DMS79 (cell line): ENCODE measurements at places on chromosomes 13 and 19.
A peak's percentile ranks its signal among the peaks of the same experiment; 100 is the strongest.

DNA sequence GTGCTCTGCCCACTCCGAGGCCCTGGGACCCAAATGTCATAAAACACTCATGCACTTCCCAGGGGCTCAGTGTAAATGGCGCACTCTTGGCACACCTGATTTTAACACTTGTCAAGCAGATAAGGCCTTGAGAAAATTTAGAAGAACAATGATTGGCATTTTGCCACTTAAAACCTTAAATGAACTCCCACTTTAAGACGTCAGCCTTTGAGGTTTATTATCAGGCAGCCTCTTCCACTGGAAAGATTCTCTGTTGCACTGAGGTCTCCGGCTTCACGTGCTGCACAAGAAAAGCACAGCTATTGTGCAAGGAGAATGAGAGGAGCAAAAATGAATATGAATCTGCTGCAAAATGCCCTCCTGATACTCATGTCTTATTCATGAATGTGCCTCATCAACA, 38.5 kb upstream of the ATP11A start:
- no peak for DNase-seq

- DNase-seq, result peak; percentile 38
These were observed 18.1 kb downstream of the N4BP2L1 start for GRCh38 chr13:32409561-32410421.

DNA sequence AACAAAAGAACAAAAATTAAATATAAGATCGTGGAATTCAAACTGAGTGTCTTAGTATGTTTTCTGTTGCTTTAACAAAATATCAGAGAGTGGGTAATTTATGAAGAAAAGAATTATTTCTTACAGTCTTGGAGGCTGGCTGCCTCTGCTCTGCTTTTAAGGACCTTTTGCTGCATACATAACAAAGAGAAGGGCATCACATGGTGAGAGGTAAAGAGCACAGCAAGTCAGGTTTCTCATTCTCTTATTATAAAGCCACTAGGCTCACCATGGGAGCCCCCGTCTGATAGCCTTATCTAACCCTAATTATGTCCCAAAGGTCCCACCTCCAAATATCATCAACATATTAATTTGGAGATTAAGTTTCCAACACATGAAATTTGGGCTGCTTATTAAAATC, 231.3 kb downstream of the SLITRK6 start:
- no peak for DNase-seq

DNA sequence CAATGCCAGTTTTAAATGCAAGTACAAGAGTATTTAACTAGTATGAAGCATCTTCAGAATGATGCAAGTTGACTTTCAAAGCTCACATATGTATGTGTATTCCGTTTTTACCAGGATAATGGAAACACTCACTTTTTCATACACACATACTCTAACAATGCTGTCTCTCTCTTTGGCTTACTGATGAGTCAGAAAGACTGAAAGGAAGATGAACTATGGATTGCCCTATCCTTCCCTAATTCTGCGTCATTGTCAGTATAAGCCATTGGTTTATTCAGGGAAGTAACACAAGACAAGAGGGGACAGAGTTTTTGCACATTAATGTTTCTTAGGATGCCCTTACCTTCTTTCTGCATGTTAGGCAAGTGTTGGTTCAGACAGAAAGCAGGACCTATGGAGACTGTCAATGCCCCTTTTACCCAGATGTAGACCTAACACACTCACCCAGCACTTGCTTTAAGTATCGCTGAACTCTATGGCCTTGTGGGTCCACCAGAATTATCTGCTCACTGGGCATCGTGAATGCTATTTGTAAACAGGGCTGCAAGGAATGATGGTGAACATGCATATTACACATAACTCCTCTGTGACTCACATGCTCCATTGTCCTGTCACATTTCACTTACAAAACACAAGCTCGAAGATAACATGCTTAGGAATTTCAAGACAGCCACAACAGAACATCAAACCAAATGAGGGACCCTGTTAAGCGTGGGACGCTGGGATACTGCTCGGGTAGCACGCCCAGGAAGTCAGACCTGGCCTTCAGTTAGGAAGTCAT, 10.0 kb upstream of the OXGR1 start:
- DNase-seq, result no peak

DNA sequence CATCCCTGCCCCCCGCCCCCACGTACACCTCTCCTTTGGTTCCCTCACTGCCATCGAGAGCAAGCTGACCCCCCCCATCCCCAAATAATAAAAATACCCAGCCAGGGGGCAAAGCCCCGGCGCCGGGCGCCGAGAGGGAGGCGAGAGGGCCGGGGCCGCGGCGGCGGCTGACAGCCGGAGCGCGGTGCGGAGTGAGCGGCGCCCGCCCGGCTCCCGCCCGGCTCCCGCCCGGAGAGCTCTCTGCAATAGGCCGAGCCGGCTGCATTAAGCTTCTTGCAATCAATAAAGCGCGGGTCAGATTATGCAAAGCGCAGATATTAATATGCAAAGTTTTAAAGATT, 40.9 kb downstream of the DEDD2 start:
- peak; percentile 51 for DNase-seq

DNA sequence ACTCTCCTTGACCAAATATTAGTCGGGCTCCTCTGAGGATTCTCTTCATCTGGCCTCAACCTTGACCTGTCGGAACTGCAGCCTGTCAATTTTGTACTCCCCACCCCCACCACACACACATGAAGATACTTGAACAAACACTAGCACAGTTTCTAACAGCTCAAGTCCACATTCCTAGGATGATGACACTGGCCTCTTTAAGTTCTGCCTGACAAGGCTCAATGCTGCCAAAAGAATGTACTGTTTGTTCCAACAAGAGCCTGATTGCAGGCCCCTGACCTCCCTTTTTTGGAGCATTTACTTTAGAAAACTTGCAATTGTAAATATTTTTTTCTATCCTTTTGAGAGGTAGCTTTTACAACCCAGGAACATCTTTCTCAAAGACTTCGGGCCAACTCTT, 169.2 kb upstream of the IRS2 start:
- DNase-seq, result no peak

DNA sequence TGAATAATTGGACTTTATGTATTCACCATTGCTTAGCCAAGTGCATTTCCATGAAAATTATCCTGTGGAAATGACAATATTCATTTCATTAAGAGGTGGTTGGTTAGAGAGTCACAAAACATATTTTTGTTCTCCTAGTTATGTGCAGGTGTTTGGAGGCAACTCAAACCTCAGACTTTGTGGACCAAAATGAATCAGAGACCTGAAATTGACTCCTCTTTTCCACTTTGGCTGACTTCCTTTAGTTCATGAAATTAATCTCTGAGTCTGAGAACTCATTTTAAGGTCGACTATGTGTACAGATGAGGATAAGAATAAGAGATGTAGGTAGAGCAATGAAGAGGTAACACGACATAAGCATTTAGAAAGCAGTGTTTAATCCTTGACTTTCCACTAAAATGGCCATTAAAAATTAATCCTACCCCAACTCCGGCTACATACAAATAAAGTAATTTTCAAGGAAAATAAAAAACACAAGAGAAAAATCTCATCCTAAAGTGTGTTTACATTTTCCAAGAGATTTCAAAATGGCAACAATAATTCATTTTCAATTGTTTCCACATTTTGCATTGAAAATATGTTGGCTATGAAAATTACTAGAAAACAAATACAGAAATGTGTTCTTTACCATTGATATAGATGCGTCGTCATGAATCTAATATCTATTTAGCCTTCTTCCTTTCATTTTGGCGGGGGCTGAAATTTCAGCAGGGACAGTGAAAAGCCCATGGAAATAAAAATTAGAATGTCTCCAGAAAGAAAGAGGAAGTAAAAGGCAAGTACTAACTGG, 185.4 kb upstream of the CSNK1A1L start:
- DNase-seq, result no peak

GRCh38 chr13:51541809-51542258, 42.4 kb upstream of the WDFY2 start:
- DNase-seq, result no peak

GRCh38 chr13:108437496-108437895, 168.0 kb downstream of the TNFSF13B start:
- no peak for DNase-seq

DNA sequence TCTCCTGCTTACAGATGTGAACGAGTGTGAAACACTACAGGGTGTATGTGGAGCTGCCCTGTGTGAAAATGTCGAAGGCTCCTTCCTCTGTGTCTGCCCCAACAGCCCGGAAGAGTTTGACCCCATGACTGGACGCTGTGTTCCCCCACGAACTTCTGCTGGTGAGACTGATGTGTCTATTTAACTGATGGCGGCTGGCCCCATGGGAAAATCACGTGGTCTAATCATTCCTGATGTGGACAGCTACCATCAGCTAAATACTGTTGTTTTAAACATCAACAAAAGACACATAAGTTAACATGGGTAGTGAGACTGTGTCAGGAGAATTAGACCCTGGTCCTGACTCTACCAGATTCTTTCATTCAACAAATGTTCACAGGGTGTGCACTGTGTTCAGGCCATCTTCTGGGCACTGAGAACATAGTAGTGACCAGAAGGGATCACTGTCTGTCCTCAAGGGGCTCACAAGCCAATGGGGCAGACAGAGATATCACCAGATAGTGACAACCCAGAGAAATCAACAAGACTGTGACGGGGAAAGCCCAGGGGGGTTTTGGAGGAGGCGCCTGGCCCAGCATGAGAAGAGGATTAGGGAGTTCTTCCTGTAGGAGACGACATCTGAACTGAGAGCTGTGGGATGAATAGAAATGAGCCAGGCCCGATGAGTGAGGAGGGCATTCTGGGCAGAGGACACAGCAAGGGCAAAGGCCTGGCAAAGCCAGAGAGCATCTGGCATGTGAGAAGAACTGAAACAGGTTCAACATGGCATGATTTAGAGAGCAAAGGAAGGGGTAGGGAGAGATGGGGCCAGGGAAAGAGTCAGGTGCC, 18.4 kb downstream of the LTBP4 start:
- DNase-seq, result no peak

DNA sequence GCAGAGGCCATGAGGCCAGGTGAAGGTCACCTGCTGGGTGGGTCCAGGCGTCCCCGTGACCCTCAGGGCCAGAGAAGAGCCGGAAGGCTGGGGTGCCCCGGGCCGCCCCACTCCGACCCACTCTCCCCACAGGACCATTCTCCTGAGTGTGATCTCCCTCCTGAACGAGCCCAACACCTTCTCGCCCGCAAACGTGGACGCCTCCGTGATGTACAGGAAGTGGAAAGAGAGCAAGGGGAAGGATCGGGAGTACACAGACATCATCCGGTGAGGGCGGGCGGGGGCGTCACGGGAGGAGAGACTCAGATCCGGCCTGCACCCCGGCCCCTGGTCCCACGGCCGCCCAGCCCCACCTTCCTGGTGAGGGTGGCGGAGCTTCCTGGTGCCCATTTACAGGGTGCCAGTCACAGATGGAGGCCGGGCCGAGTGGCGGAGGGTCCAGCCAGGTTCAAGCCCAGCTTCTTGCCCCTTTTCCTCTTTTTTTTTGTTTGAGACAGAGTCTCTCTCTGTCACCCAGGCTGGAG, 5.4 kb downstream of the CDC34 start:
- no peak for DNase-seq

- DNase-seq, result no peak
These were observed 3.4 kb downstream of the TRAPPC2B start for GRCh38 chr19:57366776-57367175.

DNA sequence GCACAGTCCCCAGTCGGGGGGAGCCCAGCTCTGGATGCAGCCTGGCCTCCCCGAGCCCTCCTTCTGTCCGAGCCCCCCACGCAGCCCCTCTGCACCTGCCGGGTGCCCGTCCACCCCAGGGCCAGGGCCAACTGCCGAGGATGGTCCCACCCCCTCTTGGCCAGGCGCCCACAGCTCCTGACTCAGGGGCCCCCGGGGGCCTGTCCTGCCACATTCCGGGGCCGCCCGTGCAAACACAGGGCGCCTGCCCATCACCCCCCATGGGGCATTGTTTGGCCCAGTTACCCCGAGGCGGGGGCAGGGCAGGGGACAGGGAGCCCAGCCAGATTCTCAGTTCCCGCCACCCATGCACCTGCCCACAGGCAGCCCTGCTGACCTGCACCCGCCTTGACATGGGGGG, 5.3 kb upstream of the TCF3 start:
- DNase-seq, result no peak

DNA sequence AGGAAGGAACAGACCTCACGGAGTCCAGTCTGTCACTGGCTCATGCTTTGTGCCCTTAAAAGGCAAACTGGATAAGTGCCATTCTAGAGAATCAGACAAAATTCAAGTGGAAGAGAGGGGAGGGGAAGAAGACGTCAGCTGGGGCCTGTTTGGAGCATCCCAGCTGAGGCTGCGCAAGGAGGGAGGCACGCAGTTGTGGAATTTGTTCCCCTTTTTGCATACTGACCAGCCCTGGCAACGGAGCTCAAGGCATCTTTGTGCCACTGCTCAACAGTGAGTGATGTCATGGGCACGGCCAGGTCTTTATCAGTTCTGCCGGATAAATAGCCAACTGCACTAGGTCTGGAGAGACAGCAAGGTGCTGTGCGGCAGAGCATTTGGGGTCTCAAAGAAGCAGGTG, at the start of gene GPR42:
GPR42 (plus strand) TSS at position 347 of the 400 bp plus-strand sequence. CDS start 292 bp downstream, outside the sequence.
- DNase-seq, result no peak

DNA sequence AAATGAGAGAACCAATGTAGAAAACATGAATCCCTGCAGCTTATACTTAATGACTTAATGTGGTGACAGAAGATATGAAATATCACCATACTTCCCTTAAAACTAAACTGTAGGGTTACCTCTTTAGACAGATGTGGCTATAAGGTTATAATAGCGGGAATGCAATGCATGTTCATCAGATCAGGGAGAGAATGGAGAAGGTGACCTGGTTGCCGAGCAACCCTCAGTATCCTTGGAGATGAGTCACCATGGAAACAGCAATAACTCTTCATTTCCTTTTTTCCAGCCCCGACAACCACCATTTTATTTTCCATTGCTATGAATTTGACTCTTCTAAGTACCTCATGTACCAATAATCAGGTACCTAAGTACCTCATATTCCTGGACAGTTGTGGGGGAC, 28.0 kb upstream of the ZNF835 start:
- no peak for DNase-seq

- no peak for DNase-seq
These were observed 316.9 kb upstream of the TSHZ3 start for GRCh38 chr19:31666126-31666525.

- DNase-seq, result no peak
These were observed 10.6 kb downstream of the PLEKHJ1 start for GRCh38 chr19:2225415-2226050.

GRCh38 chr13:47853236-47853635, 147.8 kb downstream of the SUCLA2 start:
- no peak for DNase-seq

DNA sequence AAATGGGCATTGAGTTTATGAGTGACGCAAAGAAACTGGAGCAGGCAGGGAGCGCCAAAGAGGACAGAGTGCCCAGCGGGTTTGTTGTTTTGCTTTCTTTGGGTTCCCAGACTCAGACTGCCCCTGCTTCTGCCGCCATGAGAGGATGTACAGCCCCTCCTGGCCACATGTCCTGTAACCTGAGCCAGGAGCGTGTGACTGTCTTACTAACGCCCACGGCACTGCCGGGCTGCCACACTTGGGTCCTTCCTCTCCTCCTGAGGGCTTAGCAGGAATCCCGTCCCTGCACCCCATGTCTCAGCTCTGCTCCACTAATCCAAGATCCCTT, 80.5 kb downstream of the GPR12 start:
- DNase-seq, result peak; percentile 1

GRCh38 chr13:79155883-79156282, 250.2 kb downstream of the RBM26 start:
- no peak for DNase-seq

- no peak for DNase-seq
These were observed 21.9 kb downstream of the IPO5 start for GRCh38 chr13:97975280-97975847.

GRCh38 chr13:25118378-25118905, 22.5 kb downstream of the PABPC3 start:
- DNase-seq, result no peak
